ENCODE measurements at places on chromosomes 4 and X.

DNA sequence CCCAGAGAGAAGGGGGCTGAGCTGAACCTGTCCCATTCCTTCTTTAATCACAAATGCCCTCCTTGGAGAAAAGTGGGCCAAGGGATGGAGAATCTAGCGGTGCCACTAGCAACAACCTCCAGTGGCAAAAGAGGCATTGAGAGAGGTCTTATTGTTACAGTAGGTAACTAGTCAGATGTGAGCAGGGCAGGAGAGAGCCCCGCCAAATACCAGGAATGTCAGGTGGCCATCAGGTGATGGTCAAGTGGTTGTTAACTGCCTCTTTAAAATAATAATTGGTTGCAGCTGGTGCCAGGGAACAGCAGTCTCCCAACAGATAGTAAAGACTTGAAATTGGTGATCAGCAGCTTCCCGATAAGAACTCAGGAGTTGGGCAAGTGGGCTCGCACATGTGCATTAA, 116.1 kb downstream of the EVC2 start:
- DNase-seq: no peak

GRCh38 chr4:111999801-112000200, 145.5 kb upstream of the FAM241A start:
- DNase-seq: no peak

DNA sequence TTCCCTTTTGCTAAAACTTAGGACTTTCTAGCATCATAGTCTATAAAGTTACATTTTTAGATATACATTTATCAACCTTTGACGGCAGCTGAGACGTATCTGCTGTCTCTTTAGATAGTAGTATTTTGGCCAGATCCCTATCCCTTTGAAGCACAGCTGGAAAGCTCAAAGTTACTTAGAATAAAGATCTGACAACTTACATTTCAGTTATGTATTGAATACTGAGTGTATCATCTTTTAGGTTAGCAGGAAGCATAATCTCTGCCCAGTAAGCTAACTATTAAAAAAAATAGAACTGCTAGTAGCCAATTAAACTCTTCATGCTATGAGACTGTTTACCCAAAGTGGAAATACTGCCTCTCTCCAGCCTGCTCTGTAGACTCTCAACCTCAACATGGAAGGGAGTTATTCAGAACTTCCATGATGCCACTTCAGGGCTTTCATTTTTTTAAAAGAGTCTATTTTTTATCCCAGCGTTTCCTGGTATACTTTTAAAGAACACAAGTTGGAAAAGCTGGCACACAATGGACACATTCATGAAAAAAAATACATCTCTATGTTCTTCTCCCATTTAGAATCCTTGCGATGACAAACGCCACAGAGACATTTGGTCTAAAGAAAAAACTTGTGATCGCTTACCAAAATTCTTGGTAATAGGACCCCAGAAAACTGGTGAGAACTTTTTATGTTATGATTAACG, 126.3 kb downstream of the PRSS12 start:
- DNase-seq: no peak

DNA sequence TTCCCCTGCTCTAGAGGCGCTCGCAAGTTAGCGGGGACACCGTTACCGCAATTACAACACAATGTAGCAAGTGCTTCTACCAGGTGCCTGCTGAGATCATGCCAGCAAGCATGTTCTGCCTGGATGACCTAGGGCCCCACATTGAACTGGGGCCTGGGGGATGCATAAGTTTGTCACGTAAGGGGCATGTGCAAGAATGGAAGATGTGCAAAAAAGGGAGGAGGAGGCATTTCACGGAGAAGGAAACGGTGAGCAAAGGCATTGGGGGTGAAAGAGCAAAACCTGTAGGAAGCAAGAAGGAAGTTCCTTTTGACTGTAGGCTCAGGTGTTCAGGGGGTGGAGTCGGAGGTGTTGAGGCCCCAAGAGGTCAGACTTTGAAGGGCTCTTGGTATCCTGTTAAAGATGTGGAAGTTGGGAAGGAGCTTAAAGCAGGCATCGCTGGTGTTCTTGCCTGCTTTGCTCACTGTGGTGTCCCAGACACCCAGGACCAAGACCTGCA, 602 bp upstream of the SCARB2 start:
- no peak for DNase-seq

GRCh38 chr4:25377572-25378436, 741 bp downstream of the ANAPC4 start:
- DNase-seq: no peak

DNA sequence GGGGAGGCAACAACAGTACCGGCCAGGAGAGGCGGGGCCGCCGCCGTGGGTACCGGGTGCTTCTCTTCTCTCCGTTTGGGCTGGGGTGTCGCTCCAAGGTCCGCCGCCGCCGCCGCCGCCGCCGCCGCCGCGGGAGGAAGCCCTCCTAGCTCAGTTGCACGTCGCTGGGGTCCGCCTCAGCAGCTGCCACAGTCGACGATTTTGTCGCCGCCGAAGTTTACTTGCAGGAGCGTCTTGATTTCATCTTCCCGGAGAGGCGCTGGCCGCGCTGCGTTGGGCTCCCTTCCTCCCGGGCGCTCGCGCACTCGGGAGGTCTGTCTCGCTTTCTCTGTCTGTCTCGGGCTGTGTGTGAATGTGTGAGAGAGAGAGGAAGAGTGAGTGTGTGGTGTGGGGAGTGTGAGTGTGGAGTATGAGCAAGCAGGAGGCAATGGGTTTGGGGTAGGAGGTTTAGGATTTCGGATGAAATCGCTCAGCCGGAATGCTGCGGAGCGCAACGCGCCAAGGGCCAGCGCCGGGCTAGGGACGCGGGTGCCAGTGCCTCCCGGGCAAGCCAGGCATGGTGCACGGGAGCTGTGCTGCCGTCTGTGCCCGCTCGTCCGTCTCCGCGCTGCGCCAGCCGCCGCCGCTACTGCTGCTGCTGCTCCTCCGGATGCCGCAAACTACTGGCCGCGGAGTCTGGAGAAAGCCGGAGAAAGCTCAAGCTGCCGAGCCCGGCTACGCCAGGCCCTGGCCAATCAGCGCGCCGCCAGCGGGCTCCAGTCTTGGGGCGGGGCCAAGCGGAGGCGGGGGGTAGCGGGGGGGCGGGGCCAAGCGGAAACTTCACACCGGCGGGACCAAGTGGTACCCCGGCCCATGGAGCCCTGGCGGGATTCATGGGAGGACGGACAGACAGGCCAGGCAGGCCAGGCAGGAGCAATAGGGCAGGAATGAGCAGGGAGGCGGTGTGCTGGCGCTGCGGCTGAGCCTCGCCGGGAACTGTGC, at the start of gene PCDH19:
Gene PCDH19 (minus strand): TSS at position 664 of the 981 bp plus-strand sequence. CDS start 1,676 bp downstream, outside the sequence.
- peak; percentile 13 for DNase-seq

- DNase-seq: no peak
Observed at GRCh38 chrX:132127743-132128142, at the start of gene FRMD7. TSS of gene FRMD7 (minus strand) at chrX:132128020. CDS start at chrX:132127844, 176 bp downstream.

DNA sequence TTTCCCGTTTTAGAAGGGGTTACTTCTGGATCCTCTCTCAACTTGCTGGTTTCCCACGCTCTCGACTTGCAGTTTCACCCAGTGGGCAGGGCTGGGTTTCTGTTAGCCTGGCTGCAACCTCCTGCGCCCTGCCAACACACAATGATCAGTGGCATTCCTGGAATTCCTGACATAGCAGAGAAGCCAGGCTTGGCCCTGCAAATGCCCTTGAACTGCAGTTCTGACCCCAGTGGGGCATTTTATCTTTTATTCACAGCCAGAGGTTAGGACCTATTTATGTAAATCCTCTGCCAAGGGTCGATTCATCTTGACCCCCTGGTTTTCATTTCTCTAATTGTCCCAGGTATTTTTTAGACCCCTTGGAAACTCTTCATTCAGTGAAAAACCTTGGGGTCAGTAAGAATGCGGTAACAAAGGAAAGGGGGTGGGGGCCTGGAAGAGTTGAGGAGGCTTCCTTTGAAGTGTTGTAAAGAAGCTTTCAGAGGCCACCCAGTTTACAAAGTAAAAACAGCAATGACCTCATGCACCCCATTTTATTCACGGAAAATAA, 217.6 kb downstream of the ZNF674 start:
- no peak for DNase-seq

- peak; percentile 33 for DNase-seq
Observed at GRCh38 chrX:19334945-19335626, 8.6 kb upstream of the PDHA1 start.

- DNase-seq: no peak
Observed at GRCh38 chrX:20140420-20140819, 1.2 kb downstream of the EIF1AX start.

DNA sequence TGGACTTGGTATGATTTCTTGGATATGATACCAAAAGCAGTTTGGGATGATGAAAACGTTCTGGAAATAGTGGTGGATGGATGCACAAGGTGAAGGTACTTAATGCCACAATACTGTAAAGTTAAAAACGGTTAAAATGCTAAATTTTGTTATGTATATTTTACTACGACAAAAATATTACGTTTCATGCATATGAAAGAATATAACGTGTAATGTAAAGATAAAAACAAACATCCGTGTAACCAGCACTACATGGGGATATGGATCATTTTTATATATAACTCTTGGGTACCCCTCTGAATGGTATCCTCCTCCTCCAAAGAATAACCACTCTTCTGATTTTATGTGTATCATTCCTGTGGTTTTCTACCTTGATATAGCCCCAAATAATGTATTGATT, 862 bp upstream of the CENPU start:
- no peak for DNase-seq

- DNase-seq: no peak
Observed at GRCh38 chr4:41820473-41820872, 71.9 kb upstream of the PHOX2B start.

- no peak for DNase-seq
Observed at GRCh38 chr4:15131551-15131950, 129.3 kb downstream of the CPEB2 start.

- DNase-seq: no peak
Observed at GRCh38 chr4:8267077-8267476, 2.5 kb upstream of the HTRA3 start.

DNA sequence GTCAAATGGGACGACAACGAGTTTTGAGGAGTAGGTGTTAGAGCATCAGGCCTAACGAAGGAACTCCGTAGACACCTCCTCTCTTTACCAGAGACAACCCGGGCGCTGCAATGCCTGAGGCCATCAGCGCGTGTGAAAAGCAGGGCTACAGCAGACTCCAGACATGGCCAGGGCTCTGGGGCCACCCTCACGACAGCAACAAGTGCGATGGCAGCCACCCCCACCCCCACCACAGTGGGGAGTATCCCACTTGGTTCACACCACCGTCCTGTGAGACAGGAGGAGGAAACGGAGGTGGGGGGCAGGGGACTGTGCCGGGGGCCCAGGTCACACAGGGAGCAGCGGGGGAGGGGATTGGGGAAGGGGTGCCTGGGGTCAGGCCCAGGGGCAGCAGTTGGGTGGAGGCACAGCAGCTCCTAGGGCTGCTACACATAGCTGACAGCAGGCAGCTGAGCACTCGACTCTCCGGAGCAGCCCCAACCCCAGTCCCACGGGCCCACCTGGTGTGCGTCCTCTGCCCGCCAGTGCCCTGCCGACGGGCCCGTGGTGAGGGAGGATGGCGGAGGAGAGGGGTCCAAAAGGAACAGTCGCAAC, 8.5 kb downstream of the LRPAP1 start:
- no peak for DNase-seq

GRCh38 chr4:181350615-181351415, 892.4 kb upstream of the TENM3 start:
- no peak for DNase-seq

DNA sequence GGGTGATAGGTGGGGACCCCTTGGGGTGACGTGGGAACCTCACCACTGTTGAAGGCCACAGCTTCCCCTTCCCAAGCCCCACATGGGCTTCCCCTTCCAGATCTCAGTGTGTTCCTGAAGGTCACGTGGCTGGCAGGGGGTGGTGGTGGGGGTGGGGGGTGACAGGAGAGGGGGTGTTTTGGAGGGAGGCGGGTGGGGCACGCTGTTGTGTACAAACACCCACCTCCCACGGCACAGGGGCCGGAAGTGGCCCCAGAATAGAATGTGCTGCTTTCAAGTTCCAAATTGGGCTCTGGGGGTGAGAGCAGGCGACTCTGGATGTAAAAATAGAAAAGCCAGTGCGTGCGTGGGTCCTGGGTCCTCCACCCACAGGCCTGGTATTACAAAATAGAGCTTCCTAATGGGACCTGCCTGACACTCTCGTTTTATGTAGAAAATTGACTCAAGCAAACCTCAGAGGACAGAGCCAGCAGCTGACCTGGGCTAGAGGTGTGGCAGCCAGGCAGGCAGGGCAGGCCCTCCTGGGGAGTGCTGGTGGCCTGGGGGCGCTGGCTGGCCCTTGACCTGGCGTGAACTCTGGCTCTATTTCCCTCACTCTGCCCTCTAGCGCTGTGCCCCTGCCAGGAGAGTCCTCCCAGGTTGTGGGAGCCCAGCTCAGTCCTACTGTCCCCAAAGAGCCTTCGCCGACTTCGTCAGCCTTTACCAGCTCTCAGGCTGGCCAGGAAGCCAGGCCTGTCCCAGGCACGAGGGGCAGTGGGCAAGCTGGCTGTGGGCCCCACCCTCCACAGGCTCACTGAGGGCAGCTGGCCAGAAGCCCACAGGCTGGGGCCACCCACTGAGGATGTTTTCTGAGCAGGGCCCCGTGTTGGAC, 5.4 kb upstream of the SH3BP2 start:
- peak; percentile 89 for DNase-seq

DNA sequence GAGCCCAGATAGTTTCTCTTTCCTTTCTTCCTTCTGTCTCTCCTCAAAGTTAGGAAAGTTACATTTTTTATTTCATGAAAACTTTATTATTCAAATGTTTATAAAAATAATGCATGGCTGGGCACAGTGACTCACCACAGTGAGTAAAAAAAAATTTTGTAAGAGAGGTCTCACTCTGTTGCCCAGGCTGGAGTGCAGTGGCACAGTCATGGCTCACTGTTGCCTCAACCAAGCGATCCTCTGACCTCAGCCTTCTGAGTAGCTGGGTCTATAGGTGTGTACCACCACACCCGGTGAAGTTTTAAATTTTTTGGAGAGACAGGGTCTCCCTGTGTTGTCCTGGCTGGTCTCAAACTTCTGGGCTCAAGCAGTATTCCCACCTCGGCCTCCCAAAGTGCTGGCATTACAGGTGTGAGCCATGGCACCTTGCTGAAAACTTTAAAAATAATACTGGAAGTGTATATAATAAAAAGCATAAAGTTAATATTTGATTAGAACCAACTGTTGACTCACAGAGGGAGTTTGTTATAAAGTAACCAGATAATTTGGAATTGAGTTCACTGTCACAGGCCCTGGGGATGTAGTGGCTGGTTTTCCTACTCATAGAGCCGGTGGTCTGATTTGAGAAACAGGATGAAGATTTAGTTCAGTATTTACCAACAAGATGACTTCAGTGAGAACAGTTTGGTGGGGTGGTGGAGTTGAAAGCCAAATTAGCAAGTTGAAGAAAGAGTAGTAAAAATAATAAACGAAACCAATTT, 18.0 kb downstream of the CMC4 start:
- DNase-seq: no peak

DNA sequence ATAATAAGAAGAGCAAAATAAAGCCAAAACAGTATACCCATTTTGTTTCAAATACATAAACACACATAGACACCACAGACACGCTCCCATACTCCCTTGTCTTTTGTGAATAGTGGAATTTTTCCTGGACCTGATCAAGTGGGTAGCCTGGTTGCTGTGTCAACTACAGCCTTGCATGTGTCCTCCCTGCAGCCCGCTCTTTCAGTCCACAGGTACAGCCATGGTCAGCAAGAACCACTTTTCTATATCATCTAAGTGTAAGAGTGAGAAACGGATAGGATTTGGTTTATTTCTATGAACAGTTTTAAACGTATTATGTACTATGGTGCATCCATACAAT, 9.8 kb downstream of the PWWP3B start:
- DNase-seq: no peak

Data from CD4-positive, alpha-beta T cell treated with Interleukin-4 for 1 hour (primary cell).